ENCODE measurements at places on chromosomes 3 and 15. TPM values are rescaled to one million over a fixed set of nuclear protein-coding genes. Genes with fewer than 3 reads are reported as not detected.

XIRP1 gene
- total RNA-seq: 317 TPM

PATL2 gene
- 3.3 TPM for total RNA-seq

UCN2 gene
- not detected for total RNA-seq

USP13 gene
- total RNA-seq: 122 TPM

TNFAIP8L3 gene
- 8.5 TPM for total RNA-seq

- peak; percentile 81 for DNase-seq
Measured at GRCh38 chr15:64146041-64146440, 5.5 kb upstream of the SNX22 start.

GRCh38 chr3:191353022-191353777, 22.9 kb upstream of the UTS2B start:
- DNase-seq: no peak

GRCh38 chr3:4493941-4494894, 1.1 kb downstream of the ITPR1 start:
- no peak for DNase-seq

- no peak for DNase-seq
Measured at GRCh38 chr3:42780892-42781700, 8.0 kb upstream of the CCDC13 start.

GRCh38 chr15:26634319-26634718, 138.5 kb downstream of the GABRB3 start:
- DNase-seq: no peak

- no peak for DNase-seq
Measured at GRCh38 chr15:88657326-88658069, 18.7 kb downstream of the ISG20 start.

DNA sequence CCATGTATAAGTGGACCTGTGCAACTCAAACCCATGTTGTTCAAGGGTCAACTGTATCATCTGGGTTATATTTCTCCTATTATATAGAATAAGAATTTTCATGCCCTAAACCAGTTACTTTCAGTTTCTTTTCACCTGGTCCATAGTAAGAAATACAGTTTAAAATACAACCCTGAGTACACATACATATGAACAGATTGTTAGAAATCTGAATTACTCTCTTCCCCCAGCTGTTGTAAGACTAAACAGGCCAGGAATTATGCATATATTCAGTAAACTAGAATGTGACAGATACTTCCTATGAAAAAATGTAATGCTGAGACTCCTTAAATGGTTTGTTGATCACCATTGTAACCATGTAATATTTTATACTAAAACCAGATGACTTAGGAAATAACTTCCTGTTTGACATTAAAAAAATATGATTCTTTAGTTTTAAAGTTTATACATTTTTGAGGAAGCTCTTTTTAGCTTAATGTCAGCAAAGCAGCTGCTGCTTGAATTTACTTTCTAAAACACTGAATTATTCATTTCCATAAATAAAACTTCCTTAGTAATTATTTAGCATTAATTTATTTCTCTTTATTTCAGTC, 52.5 kb upstream of the ZCWPW2 start:
- DNase-seq: no peak

GRCh38 chr15:29435811-29436210, 166.2 kb upstream of the NSMCE3 start:
- DNase-seq: no peak
